ENCODE measurements at places on chromosomes 7 and 10.

DNA sequence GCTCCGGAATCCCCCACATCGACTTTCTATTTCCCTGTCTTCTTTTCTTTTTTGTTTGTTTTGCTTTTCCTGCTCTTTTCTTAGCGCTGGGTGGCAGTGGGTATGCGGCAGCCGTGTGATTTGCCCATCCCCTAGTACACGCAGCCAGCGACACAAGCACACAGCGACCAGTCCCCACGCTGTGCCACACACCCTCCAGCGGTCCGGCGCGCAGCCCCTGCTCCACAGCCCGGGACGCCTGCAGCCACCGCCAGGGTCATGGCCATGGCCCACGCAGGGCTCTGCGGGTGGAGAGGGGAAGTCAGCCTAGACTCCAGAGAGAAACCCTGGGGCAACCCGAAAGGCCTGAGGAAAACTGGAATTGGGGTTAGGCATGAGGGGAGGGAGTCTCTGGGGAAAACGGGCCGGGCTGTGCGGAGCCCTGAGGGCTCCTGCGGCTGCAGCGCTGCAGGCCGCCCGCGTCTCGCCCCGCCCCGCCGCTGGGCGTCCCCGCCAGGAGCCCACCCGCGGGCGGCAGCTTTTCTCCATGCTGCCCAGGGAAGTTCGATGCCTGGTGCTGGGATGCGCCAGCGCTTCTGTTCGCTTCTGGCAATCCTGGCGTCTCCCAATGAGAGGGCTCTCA lies 2.5 kb downstream of the CHRM2 start:
- no peak for DNase-seq

DNA sequence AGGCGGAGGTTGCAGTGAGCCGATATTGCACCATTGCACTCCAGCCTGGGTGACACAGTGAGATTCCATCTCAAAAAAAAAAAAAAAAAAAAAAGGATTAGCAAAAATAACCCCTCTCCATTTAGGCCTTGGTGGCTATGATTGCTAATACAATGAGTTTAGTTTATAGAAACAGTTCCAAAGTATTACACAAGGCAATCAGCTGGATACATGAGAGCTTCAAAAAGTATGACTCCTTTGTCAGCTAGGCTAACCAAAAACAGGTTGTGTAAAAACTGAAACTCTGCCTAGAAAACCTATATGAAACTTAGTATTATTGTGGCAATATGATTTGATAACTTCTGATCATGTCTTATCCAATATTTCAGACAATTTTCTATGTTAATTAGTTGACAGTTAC lies 57.2 kb downstream of the SUGCT start:
- no peak for DNase-seq

DNA sequence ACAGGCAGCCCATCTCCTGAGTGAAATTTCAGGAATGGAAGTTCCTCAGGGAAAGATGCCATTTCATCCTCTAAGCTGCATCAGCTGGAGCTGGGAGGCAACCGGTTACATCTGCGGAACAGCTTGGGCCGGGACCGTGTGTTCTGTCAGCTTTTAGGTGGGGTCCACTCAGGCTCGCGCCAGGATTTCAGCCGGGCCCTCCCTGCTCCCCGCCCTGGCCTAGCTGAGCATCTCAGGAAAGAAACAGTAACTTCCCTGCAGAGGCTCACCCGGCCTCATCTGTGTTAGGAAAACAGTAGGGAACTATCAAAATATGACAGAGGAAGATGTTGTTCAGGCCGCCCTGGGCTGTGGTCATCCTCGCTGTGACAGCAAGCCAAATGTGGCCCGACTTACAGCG lies 110.4 kb downstream of the TRIL start:
- no peak for DNase-seq

- no peak for DNase-seq
These were observed 80.6 kb upstream of the OIT3 start for GRCh38 chr10:72812753-72813430.

DNA sequence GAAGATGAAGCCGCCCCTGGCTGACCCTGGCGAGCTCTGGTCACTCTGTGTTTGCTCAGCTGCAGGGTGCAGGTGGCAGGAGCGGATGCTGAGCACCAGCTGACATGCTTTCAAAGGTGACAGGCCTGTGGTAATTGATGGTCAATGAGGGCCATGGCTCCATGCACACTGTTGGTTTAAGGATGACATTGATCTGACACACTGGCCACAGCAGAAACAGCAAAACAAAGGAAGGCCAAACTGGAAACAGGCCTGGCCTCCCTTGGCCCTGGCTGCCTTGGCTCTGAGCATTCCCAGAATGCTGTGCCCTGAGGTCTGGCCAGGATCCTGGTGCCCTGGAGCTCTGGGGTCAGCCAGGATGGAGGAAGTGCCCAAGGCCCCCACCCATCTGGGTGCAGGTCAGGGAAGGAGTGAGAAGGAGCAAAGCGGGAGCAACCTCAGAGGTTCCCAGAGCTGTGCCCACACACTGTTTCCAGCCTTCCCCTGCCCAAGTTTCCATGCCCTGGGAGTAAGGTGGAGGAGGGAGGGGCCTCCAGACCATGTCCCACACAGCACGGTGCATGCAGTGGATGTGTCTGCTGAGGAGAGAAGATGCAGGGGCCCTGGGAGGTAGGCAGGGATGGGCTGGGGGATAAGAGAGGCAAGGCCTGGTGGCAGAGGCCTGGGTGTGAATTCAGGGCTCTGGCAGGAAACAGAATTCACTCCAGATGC lies 302.2 kb downstream of the RPS24 start:
- DNase-seq, result no peak

DNA sequence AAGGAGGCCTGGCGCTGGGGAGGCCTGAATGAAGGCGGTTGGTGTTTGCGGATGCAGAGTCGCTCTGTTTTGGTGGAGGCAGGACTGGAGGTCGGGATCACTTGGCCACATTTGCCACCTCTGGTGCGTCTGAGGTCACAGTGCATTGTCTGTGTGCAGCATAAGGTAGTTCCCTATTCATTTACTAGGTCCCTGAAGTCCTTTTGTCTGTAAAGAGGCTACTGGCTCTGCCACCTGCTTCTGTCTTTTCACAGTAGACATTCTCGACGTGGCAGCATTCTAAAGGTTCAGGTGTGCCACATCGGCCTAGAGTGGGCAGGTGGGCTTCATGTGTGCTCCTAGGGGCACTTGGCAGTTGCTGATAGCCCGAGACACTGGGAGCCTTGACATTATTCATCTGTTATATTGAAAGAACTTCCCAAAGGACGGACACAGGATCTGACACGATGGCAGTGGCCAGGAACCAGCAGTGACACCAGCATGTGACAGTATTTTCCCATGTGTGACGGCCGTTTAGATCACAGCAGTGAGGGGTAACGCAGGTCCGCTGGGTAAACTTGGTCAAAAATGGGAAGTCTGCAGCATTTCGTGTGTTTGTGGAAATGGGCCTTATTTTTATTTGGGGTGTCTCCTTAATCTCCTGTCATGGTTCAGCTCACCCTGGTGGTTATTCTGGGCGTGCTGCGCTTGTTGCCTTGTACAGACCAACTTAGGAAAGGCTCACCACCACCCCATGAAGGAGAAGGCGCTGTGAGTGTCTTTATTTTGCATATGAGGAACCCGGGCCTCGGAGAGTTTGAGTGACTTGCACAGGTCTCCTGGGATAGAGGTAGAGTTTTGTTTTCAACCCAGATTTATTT lies 5.9 kb downstream of the MGMT start:
- no peak for DNase-seq

GRCh38 chr10:114031073-114031972 lies 12.3 kb upstream of the ADRB1 start:
- no peak for DNase-seq

DNA sequence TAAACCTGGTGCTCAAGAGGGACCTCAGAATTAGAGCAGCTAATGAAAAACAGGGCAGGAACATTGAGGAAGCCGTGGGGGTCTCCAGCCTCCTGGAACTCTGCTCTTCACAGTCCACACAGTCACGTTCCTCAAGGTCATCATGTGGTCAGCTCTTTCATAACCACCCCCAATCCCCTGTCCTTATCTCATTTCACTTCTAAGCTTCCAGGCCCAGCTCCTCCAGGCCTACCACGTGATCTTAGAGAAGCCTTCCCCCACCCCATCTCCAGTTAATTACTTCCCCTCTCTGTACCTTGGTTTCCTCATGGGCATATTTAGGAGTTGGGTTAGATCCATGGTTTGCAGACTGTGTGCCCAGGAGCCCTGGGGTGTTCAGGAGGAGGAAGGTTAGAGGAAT lies 106.4 kb upstream of the TCF7L2 start:
- no peak for DNase-seq

DNA sequence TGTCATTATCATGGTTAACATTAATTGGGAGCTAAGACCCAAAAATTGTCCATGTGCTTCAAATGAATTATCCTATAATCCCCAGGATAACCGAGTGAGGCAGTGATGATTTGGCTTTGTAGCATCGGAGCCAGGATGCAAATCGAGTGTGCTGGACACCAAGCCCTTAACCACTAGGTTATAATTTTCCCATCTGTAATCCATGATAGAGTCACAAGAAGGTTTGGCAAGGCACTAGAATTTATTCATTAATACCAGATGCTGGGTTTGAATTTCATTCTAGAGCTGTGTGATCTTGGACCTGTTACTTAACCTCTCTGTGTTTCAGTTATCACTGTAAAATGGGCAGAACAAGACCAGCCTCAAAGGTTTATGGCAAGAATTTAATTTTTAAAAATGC lies 21.0 kb upstream of the ITGB1 start:
- no peak for DNase-seq
